ENCODE measurements at places on chromosomes 12 and 14.

DNA sequence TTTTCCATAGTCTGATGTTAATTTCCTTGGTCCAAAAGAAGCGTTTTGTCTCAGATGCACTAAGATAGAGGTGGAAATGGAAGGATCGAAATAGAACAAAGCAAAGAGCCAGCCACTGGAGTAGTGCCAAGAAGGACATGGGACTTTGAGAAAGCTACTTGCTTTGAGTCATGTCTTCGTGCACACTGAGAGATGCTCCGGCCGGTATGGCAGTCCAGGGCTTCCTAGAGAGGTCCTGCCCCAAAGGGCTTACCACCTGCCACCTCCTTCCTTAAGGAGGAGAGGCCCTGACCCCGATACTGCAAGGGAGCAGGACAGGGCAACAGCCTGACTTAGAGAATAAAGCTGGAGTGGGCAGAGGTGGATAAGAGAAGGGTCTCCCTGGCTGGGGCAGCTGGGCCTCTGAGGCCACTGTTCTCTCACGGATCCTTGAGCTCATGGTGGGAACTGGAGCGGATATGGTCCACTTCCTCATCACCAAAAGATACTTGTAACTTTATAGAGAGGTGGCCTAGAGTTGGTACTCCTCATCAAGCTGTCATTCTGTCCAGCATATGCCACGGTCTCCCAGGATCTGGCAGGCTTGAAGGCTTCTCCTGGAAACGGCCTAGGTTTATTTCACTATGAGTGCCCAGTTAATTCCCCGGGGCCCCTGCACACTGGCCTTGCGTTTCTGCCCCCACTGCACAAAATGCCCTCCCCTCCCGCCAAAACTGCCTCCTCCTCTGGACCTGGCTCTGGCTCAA lies 57.4 kb downstream of the FOXN3 start:
- DNase-seq = no peak

DNA sequence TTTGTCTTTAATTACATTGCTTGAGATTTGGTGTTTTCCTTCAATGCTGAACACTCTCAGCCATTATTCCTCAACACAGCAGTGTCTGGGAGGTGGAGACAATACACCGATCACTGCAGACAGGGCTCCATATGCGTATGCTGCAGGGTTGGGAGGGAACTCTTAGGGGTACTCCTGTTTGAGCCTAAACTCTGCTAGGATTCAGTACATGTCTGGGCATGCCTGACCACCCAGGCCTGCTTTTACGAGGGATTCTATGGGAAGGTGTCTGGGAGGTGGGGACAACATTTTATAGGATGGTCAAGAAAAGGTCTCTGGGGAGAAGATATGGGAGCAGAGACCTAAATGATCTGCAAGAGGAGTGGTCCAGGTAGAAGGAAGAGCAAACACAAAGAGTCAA lies 34.3 kb downstream of the DHRS2 start:
- DNase-seq = no peak

- no peak for DNase-seq
Observed at GRCh38 chr12:21248679-21249078, 86.0 kb downstream of the SLCO1A2 start.

GRCh38 chr12:2667716-2668440 lies 126.9 kb upstream of the FKBP4 start:
- DNase-seq = no peak

- DNase-seq = no peak
Observed at GRCh38 chr12:26455936-26456574, 260.7 kb downstream of the SSPN start.

DNA sequence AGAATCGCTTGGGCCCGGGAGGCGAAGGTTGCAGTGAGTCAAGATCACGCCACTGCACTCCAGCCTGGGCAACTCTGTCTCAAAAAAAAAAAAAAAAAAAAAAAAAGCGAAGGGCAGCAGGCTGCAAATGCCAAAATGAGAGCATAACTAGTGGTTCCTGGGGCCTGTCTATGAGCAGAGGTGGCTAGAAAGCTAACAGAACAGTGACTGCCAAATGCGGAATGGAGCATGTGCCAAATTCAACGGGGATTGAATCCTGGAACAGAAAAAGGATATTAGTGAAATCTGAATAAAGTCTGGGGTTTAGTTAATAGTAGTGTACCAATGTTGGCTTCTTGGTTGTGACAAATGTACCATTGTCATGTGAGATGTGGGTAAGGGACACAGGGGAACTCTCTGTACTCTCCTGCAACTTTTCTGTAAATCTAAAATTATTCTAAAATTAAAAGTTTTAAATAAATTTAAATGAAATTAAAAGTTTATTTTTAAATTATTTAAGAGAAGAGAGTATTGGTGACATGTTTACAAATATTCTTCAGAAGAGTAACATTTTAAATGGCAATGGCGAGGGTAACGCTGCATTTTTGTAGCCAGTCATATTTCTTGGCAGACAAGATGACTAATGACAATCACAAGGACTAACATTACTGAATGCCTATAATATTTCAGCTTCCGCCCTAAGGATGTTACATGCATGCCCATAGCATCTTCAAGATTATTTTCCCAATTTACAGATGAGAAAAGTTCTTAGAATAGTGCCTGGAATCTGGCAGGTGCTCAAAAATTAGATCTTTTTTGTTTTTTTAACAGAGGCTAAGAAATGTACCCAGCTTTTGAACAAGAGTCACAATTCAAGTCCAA lies 28.9 kb upstream of the NUDT4 start:
- no peak for DNase-seq

- no peak for DNase-seq
Observed at GRCh38 chr12:126907900-126908764, 1358.8 kb upstream of the TMEM132C start.

- no peak for DNase-seq
Observed at GRCh38 chr12:99049774-99050173, 404.7 kb downstream of the APAF1 start.

Measured in activated T-helper 1 cell treated with anti-CD3 and anti-CD28 coated beads, Interleukin-2, amount 50 U/mL, for 16 hours (primary cell).